Hepatic stellate cell (primary cell): ENCODE measurements at places on chromosomes 13 and 19.
A peak's percentile ranks its signal among the peaks of the same experiment; 100 is the strongest.

GRCh38 chr13:73622381-73622780, 511.8 kb downstream of the KLF12 start:
- DNase-seq = no peak

DNA sequence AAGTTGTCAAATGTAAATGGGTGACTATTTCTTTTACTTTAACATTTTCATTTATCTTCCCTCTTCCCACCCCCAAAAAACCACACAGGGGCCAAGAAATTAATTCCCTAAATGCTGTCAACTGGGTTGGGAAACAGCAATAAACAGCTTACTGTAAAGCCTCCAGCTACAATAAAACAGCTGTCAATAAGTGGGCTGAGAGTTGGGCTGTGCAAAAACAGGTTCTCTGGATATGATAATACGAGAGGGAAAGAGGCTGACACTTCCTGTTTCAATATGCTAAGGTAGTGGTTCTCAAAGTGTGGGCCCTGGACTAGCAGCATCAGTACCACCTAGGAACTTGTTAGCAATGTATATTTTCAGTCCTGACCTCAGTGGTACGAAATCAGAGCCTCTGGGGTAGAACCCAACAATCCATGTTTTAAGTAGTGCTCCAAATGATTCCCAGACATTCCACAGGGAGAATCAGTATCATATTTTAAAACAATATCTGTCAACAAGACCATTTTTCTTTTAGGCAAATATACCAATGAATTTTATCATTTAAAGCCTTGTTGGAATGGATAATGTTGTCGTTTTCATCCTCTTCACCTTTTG, 8.4 kb downstream of the PCDH9 start:
- no peak for DNase-seq

DNA sequence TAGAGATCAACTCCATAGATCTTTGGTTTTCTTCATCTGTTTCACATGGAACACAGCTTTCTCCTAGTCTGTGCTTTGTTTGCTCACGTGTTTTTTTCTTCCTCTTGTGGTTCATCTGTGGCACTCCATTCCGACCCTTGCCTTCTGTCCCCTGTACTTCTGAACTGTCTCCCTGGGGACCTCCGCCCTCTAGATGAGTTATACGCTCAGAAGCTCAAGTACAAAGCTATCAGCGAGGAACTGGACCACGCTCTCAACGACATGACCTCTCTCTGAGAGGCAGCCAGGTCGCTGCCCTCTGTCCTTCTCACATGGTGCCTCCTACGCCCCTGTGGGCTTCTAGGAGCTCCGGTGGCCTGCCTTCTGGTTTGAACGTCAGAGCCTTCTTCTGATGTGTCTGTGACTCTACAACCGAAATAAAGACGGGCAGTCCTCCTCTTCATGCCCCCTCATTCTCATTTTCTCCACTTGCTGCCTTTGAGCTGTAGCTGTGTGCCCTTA, 16.6 kb upstream of the RAB8A start:
- DNase-seq = no peak

DNA sequence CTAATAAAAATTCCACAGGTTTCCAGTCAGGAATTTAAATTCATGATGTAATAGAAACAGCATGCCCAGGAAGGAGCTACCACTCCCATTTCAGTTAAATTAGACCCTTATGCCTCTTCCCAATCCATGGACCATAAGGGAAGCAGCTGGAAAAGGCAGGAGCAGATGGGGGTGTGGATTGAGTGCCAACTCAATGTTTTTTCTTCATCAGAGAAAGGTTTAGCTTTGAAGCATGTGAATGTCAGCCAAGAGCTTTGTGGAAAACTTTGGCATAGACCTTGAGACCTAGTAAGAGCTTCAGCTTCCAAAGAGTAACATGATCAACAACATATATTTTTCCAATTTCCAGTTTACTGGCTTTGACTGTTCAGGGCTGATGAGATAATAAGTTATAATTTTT, 2139.9 kb downstream of the PCDH9 start:
- no peak for DNase-seq

GRCh38 chr19:10206226-10206885, 11.6 kb upstream of the DNMT1 start:
- DNase-seq = no peak

GRCh38 chr19:58586133-58586765, 13.1 kb upstream of the MZF1 start:
- no peak for DNase-seq

DNA sequence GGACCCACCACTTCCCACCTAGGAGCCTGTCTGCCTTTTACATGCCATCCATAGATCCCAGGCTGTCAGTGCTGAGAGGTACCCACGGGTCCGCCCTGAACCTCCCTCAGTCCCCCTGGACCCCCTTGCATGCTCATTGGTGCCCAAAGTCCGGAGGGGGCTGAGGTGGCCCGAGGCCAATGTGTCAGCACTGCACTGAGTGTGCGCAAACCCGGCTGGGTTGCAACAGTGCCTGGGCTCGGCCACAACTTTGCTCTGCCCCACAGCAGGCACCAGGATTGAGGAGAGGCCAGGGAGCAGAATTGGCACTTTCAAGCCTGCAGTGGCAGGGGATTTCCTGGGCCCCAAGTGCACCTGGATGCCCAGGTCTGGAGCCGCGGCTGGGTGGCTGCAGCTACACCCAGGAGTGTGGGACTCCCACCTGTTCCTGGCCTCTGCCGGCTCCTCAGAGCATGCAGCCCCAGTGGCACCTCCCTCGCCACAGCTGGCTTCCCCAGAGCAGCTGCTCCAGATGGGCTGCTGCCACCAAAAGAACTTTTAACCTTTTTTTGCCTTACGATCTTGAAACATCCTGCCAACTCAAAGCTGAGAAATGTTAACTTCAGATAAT, 837.0 kb downstream of the SLITRK6 start:
- no peak for DNase-seq

DNA sequence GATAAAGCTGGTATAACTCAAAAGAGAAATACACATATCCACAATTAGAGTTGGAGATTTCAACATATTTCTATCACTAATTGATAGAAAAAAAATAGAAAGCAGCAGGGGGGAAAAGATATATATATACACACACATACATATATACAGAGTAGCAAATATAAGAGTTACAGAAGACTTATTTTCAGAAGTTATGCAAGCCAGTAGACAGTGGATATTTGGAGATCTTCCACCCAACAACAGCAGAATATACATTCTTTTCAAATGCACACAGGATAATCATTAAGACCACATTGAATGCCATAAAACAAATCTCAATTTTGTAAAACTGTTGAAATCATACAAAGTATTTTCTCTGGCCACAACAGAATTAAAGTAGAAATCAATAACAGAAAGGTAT, 192.8 kb downstream of the LACC1 start:
- no peak for DNase-seq

GRCh38 chr19:46015687-46016425, 7.0 kb downstream of the PGLYRP1 start:
- DNase-seq = no peak

- DNase-seq = peak; percentile 65
Observed at GRCh38 chr19:10001899-10002298, 8.4 kb downstream of the COL5A3 start.

- no peak for DNase-seq
Observed at GRCh38 chr13:102128216-102128810, 273.5 kb downstream of the FGF14 start.

GRCh38 chr13:110726726-110727125, 13.2 kb downstream of the ING1 start:
- DNase-seq = no peak

DNA sequence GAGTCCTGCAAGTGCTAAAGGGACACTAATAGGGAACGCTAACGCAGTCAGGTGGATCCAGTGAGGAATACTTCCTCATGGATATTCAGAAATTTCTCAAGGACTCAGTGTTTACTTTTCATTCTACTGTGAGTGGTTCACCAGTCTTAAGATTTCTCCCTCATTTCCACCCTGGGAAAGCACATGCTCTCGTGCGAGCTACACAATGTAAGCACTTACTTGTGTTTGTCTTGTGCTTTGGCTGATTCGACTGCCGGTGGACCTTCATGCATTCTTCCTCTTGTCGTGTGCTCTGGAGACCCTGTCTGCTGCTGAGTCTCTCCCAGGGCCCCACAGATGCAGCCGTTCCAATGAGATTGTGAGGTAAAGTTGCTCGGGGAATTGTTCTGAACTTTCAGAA, 180.1 kb downstream of the NUFIP1 start:
- no peak for DNase-seq

- DNase-seq = no peak
Observed at GRCh38 chr13:63206461-63206860, 1790.8 kb upstream of the PCDH20 start.

- DNase-seq = no peak
Observed at GRCh38 chr19:38959618-38960017, 15.9 kb downstream of the FBXO17 start.

DNA sequence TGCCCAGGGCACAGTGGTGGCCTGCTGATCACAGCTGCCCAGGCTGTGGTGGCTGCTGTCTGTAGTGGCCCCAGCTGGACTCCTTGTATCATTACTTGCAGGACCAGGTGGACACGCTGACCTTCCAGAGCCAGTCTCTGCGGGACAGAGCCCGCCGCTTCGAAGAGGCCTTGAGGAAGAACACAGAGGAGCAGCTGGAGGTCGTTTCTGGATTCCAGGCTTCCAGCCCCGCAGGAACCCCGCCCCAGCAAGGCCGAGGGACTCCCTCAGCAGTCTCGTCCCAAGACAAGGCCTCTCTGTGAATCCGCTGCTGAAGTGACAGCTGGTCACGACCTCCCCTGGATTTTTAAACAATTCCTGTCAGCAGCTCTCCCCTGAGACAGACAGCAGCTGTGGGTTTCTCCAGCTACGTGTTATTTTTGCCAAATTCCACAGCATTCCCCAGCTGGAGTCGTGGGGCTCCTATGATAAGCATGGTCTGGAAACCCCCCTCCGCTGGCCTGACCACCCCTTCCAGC, 98.3 kb downstream of the SLC7A1 start:
- DNase-seq = peak; percentile 82

GRCh38 chr19:52722062-52723003, 12.5 kb downstream of the ZNF611 start:
- DNase-seq = peak; percentile 84

GRCh38 chr13:100490692-100491091, 97.9 kb downstream of the GGACT start:
- no peak for DNase-seq

- no peak for DNase-seq
Observed at GRCh38 chr13:24687611-24688010, 7.4 kb downstream of the ATP12A start.

GRCh38 chr13:34847766-34848165, 94.3 kb upstream of the NBEA start:
- DNase-seq = no peak

GRCh38 chr19:49437231-49437630, 4.1 kb downstream of the SLC17A7 start:
- no peak for DNase-seq

GRCh38 chr19:39296906-39297305, 699 bp downstream of the IFNL1 start:
- DNase-seq = no peak

GRCh38 chr13:95254339-95254738, 46.9 kb downstream of the ABCC4 start:
- no peak for DNase-seq

DNA sequence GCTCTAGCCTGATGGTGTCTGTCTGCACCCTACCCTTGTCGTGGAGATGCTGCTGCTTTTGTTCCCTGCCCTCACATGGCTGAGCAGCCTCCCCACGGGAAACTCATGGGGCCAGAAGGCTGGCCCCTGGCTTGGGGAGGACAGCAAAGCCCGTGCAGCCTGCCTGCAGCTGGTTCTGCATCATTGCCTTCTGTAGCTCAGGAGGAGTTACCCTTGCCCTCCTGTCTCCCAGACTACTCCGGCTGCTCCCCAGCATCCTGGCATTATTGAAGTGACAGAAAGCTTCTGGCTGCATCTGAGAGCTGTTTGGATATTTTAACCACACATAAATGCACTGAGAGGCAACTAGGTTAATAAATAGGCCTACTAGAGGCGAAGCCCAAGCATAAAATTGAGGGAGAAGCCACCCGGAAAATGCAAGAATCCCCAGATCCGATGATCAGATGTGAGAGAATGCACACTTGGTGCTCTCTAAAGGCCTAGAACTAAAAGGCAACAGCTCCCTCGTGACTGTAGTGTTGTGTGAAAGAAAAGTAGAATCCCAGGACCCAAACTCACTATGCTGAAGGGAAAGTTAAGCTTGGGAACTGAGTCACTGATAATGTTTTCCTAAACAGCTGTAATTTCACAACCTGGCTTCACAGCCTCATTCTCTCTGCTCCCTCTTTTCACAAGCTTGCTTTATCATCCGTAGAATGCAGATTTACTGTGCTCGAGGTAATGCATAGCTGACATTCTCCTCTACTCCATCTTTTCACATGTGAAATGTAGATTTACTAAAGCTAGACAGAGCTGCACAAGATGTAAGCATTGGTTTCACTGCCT, 110.8 kb downstream of the TNFRSF19 start:
- no peak for DNase-seq

- DNase-seq = no peak
Observed at GRCh38 chr13:38630780-38631179, 56.1 kb upstream of the FREM2 start.

GRCh38 chr13:24181991-24182702, 21.6 kb downstream of the SPATA13 start:
- no peak for DNase-seq

GRCh38 chr19:37950471-37951175, 43.6 kb downstream of the SIPA1L3 start:
- no peak for DNase-seq

- no peak for DNase-seq
Observed at GRCh38 chr13:112773601-112774447, 84.0 kb downstream of the ATP11A start.

- DNase-seq = no peak
Observed at GRCh38 chr19:10222201-10222890, 8.8 kb downstream of the S1PR2 start.

DNA sequence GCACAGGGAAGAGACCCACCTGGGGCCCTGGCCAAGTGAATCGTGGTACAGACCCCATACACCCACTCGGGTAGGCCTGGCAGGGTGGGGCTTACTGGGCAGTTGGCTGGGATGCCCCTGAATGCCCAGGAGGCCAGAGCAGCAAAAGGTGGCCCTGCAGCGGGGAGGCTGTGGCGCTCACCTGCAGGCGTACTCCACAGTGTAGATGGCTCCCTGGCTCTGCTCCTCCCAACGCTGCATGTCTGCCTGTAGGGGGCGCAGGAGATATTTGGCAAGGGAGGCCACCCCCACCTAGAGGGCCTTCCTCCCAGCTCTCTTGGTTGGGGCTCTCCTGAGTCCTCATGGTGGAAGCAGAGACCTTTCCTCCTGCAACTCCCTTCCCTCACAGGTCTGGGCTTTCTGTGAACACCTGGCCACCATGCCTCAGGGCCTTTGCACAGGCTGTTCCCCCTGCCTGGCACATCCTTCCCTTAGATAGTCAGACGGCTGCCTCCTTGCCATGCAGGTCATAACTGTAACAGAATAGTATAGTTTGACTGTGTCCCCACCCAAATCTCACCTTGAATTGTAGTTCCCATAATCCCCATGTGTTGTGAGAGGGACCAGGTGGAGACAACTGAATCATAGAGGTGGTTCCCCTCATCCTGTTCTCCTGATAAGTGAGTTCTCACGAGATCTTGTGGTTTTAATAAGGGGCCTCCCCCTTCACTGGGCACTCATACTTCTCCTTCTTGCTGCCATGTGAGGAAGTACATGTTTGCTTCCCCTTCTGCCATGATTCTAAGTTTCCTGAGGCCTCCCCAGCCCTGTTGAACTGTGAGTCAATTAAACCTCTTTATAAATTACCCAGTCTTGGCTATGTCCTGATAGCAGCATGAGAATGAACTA, 5.9 kb downstream of the BORCS8 start:
- peak; percentile 66 for DNase-seq

- no peak for DNase-seq
Observed at GRCh38 chr13:81760316-81760715, 1419.4 kb upstream of the SPRY2 start.

- no peak for DNase-seq
Observed at GRCh38 chr19:21109116-21109515, 27.1 kb downstream of the ZNF714 start.

- DNase-seq = peak; percentile 72
Observed at GRCh38 chr13:33676045-33676989, 141.6 kb upstream of the RFC3 start.
